ENCODE measurements at places on chromosomes 7 and 10. TPM values are rescaled to one million over a fixed set of nuclear protein-coding genes. Genes with fewer than 3 reads are reported as not detected.

ICA1 gene
- 0.96 TPM for total RNA-seq

MLXIPL gene
- total RNA-seq: not detected

STAMBPL1 gene
- 28.4 TPM for total RNA-seq

IKZF1 gene
- total RNA-seq: 225 TPM

ZWINT gene
- total RNA-seq: 123 TPM

CRYGN gene
- total RNA-seq: 0.74 TPM

ITIH2 gene
- not detected for total RNA-seq

FGFBP3 gene
- total RNA-seq: 3.9 TPM

CUBN gene
- total RNA-seq: 0.30 TPM

SLC18A3 gene
- not detected for total RNA-seq

C7orf33 gene
- total RNA-seq: not detected

PKD2L1 gene
- total RNA-seq: not detected

FZD8 gene
- 0.21 TPM for total RNA-seq

TMEM229A gene
- total RNA-seq: not detected

NEUROG3 gene
- total RNA-seq: 0.21 TPM

TMEM176A gene
- not detected for total RNA-seq

ZP3 gene
- 3.5 TPM for total RNA-seq

OR2A1 gene
- total RNA-seq: not detected
